ENCODE measurements at places on chromosomes 3 and 15.

GRCh38 chr15:47718497-47719437 is 1.5 kb downstream of the SEMA6D start:
- no peak for DNase-seq

DNA sequence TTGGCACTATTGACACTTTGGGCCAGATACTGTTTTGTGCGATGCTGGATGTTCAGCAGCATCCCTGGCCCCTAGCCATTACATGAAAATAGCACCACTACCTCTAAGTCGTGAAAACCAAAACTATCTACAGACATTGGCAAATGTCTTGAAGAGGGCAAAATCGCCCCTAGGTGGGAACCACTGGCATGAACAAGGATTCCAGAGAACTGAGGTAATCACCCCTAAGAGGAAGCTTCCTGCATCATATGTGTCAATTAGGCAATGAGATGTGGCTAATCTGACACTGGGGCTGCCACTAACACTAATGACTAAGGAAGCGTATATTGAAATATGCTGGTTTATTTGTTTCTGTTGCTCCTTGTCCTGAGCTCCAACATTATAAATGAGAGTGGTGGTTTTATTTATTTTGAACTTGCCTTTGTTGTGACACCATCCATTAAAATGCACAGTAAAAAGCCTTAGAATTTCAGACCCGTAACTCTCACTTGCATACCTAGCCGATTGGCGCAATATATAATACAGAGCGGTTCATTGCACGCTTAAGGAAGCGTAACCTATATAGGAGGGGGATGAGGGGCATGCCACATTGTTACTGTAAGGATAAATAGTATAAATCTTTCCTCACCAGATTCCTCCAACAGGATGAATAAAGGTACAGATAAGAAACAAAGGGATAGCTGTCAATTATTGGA is 299.8 kb upstream of the CNTN4 start:
- no peak for DNase-seq

DNA sequence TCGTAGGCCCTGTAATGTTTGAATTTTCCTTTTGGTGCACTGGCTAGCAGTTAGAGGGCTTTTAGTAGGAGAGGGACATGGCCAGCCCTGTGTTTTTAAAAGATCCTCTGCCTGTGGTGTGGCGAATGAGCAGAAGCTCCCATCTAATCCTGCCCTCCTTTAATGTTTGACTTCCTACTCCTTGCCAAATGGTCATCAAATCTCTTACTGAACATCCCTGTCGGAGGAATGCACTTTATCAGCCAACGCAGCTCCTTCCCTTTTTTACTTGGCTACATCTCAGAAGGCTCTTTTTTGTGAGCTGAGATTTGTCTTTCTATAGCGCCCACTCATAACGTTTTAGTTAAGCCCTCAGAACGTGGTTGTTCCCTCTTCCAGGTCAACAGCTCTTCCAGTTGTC is 44.8 kb downstream of the MAP2K5 start:
- DNase-seq, result no peak

GRCh38 chr15:90154861-90155626 is 46.1 kb upstream of the SEMA4B start:
- no peak for DNase-seq

DNA sequence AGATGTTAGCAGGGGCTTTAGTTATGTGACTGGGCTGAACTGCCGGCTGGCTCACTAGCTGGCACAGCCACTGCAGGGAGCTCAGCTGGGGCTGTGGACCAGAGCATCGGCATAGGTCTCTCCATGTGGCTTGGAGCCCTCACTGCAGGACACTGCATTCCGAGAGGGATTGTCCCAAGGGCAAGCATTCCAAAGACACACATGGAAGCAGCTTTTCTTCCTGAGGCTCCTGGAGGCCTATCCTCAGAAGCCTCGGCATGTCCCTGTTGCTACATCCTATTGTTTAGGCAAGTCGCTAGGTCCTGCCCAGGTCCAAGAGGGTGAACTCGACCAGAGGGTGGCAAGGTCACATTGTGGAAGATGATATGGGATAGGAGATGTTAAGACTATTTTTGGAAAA is 209.8 kb downstream of the PLCL2 start:
- DNase-seq, result no peak

GRCh38 chr3:160739079-160739478 is 17.0 kb upstream of the PPM1L start:
- DNase-seq, result no peak

DNA sequence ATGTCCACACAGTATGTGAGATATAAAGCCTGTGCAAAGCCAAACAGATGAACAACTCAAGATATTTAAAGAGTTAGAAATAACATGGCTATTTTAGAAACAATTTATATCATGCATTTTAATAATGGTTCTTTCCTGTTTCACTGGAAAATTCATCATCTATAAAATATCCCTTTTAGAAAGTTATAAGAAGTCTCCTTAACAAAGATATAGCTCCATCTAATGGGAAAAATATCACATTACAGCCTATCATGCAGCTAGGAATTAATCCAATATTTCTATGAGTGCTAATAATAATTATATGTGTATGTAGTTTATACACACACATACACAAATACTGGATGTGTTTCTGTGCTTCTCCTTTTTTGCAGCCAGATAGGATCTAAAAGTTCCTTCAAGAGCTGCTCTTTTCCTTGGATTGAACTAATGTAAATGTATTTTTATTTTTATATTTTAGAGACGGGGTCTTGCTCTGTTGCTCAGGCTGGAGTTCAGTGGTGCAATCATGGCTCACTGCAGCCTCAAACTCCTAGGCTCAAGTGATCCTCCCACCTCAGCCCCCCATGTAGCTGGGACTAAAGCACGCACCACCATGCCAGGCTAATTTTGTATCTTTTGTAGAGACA is 21.6 kb downstream of the RPL22L1 start:
- no peak for DNase-seq
